IPS DF 6.9 (cell line): ENCODE measurements at places on chromosomes 5 and 9.

DNA sequence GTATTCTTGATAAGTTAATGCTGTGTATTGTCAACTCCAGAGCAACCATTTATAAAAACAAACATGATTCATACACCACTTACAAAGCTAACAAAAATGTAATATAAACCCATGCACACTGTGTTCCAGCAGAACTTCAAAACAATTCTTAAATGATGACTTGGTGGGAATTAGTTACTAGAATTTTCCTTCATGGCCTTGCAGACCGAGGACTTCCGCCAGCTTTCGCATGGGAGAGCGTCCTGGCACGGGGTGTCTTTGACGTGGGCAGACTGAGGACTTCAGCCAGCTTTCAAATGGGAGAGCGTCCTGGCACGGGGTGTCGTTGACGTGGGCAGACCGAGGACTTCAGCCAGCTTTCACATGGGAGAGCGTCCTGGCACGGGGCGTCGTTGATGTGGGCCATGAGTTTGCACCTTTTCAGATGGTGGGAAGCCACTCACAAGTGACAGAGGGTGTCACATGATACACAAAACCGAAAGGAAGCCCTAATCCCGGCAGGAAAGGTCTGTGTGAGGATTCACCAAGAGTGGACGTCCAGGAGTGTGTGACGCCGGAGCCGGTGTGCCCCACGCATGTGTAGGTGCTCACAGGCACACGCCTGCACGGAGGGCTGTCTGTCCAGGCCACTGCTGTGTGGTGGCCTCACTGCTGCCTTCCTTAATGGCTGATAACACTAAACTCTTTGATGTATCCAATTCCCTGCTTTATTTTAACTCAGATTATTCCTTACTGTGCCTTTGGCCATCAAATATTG lies 211.3 kb upstream of the IRX4 start:
- DNase-seq, result no peak

- no peak for DNase-seq
Measured at GRCh38 chr9:106689089-106689488, 173.9 kb upstream of the ZNF462 start.

- no peak for DNase-seq
Measured at GRCh38 chr9:94153905-94154304, 69.6 kb downstream of the PTPDC1 start.

GRCh38 chr5:113081881-113082546 lies 105.4 kb downstream of the DCP2 start:
- DNase-seq, result no peak

DNA sequence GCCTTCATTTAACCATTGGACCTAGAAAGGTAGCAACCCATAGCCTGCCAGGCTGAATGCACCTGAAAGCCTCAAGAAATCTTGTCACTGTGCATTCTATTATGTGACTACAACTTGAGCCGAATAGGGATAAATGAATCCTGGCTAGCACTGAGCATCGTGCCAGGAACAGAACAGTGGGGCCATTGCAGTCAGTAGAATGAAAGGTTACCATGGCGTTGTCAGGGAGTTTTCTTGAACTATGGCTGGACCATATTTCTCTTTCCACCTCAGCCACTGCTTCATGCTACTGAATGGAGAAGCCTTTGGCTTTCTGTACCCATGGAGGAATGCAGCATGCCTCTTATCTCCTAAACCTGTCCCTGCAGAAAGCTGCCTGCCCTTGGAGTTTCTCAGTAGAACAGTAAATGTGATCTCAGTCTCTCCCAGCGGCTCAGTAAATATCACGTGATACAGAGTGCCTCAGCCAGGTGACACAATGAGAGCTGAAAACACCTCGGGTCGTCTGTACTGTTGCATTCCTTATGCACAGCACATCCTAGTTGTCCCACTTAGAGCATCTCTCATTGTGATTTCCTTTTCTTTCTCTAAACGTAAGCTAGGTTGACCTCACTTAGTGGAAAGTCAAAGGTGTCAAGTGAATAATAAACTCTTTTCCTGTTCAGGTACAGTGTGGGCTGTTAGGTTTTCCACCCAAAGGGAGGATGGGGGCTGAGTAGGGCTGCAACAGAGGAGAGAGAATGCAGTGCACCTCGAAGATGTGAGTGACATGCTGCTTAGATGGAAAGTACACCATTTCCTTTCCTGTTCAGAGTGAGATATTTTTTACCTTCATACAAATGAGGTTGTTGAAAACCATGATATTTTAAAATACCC lies 115.3 kb downstream of the MACIR start:
- no peak for DNase-seq

GRCh38 chr5:99004960-99005359 lies 76.2 kb upstream of the CHD1 start:
- no peak for DNase-seq

DNA sequence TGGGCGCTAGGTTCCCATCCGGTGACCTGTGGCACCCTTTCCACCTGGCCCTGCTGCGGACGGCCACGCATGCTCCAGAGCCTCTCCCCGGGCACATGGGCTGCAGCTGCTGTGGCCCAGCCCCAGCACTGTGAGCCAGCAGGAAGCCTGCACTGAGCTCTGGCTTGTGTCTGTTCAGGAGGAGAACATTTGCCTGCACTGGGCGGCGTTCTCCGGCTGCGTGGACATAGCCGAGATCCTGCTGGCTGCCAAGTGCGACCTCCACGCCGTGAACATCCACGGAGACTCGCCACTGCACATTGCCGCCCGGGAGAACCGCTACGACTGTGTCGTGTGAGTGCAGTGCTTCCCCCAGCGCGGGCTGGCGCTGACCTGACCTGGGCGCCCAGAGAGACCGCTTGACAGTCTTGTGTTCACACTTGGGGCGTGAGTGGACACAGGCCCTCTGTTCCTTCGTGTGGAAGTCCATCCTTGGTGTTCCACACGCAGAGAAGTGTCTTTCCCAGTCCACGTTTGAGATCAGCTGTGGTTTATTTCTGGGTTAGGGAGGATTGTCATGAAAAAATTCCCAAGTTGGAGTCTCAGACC lies 66.2 kb upstream of the CACNA1B start:
- no peak for DNase-seq

DNA sequence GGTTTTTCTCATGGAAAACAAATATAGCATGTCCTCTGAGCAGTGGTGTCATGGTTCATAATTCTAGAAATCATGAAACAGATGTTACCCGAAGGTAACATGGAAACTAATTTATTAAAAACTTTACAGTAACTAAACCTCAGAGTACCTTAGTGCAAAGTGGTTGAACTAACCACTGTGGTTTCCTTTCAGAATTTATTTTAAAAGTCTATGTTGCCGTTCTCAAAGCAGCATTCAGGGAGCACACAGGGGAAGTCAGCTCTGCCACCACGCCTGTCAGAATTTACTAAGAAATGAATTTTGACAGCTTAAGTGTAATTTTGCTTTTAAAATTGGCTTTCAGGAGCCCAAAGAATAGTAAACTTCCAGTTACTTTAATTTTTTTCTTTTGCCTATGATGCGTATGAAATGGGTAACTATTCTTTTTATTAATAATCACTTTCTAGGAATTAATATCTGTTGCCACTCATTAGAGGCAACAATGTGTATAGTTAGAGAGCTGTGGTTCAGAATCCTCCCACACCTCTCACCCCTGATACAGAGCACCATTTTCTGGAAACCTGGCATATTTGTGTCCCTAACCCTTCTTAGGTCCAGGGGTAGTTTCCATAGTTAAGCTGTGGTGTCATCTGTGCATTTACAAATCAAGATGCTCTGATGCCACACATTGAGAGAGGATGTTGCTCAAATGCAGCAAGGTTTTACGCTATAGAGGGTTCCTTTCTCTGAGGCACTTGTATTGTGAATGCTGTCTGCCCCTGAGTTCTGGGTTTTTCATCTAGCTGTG lies 202.6 kb downstream of the ZSWIM6 start:
- DNase-seq, result no peak

DNA sequence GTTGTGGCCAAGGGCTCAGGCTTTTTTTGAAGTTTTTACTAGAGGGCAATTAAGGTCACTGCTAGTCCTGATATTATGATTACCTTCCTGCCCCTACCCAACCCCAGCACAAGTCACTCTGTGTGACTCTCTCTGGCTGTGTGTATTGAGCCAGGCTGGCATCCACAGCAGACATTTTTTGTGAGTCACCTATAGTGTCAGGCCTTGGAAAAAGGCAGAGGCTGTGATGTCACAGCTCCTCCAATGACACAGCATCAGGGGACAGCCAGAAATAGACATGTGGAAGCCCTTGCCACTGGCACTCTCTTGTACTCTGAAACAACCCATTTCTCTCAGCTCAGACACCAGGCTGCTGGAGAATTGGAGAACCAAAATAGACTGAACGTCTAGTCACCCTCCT lies 145.4 kb downstream of the NMUR2 start:
- DNase-seq, result no peak

DNA sequence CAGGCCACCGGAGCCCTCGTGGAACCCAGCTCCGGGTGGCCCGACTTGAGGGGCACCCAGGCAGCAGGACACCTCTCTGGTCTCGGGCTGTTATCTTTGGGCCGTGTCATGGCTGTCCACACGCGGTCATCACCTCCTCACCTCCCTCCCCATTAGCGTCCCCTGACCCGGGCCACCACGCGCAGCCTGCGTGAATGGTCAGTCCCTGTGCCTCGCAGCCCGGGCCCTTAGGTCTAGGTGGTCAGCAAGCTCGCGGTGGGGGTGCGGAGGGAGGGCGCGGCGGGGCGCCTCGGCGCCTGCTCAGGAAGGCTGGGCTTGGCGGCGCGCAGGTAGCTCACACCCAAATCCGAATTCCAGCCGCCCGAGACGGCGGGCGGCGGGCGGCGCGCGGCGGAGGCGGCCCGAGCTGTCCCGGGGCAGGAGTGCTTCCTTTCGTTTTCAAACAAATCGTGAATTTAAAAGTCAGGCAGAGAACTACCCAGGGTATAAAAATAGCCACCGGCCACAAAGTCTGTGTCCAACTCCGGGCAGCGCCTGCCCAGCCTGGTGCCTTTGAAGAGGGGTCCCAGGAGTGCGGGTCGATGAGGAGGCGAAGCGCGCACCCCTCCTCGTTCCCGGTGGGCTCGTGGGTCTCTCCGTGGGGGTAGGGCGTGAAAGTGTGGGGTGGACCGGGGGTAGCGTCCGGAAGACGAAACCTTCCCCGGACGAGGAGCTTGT lies 1.0 kb upstream of the RXRA start:
- DNase-seq, result no peak

DNA sequence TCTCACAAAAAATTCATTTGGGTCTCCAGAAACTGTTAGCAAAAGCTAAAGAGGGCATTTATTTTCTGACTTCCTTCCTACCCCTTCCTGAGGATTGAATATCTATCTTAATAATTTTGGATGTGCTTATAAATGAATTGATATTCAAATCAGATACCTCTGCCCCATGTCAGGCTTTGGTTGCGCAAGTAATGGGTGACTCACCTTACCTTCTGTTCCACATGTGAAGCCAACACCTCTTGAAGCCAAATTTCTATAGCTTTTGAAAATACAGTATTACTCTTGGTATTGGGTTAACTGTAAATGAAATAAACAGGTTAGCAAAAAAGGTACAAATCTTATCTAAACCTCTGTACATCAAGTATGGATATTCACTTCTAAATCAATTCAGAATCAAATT lies 122.0 kb downstream of the PRDM6 start:
- DNase-seq, result no peak

DNA sequence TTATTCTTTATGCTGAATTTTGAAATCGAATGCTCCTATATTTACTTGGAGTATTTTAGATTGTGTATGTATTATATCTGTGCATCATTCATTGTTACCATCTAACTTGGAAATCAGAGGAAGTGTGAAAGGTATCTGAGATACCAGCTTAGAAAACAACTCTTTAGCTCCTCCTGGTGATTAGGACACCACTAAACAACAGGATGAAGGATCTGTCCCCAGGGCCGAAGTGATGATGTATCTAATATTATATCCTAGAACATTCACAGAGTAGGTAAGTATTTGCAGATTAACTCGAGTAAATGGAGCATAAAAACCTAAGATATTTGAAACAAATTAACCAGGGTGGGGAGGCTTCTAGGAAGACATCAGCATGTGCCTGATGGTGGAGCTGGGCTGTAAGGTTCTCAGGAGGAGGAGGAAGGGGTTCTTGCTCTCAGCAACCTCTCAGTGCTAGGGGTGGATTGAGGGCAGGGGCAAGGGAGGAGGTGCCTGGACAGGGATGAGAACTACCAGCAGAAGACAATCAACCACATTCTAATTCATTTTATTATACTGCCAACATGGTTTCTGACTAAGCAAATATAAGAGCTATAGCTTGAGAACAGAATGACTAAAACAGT lies 2.6 kb upstream of the NFIL3 start:
- no peak for DNase-seq

GRCh38 chr5:151104795-151105194 lies 24.0 kb upstream of the TNIP1 start:
- DNase-seq, result no peak

- no peak for DNase-seq
Measured at GRCh38 chr9:136721339-136722092, 9.1 kb downstream of the DIPK1B start.

DNA sequence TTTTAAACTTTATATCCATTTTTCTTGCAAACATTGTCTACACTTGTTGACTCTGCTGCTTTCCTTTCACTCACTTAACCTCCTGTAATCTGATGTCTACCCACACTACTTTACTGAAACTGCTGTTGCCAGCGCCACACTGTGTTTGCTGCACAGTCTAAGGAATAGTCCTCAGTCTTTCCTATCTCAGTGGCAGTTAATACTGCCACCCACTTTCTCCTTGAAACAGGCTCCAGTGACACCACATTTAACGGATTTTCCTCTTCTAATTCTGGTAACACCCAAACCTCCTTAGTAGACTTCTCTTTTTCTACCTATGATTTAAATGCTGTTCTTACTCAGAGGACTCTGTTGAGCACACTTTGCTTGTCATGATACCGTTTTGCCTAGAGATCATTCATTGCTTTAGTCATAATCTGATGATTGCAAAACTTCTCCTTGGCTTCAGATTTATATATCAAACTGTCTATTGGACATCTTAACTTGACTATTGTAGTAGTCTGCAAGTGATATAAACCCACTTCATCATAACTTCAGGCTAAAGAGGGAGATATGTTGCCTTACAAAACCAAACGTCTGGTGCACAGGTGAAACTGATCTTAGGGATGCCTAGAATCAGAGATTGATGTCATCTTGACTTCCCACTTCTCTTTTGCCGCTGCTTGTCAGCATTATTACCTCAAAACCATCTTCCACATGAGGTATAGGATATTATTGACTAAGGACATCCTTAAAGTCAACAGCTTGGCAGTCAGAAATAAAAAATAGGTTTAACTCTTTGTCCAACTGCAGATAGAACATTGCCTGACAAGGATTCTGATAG lies 94.1 kb downstream of the CDC42SE2 start:
- DNase-seq, result no peak
